D341Med (cell line): ENCODE measurements at places on chromosomes 5 and 9.

- DNase-seq: no peak
Measured at GRCh38 chr5:96091874-96092273, 130.2 kb upstream of the ELL2 start.

- no peak for DNase-seq
Measured at GRCh38 chr9:94867281-94867841, 140.9 kb downstream of the AOPEP start.

DNA sequence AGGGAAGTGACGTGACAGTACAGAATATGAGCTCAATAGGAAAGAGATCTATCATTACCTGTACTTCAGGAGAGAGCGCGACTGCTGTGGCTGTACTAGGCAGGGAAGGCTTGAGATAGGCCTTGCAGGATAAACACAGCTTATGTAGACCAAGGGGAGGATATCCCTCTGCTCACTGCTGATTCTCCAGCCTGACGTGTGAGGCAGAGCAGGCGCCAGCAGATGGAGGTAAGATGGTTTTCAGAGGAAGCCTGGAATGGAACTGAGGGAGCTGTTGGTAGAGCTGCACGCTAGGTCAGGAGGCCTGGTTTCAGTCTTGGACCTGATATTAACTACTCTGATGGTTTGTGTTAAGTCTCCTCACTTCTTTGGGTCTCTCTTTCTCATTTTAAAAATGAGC lies 291.4 kb downstream of the YTHDC2 start:
- no peak for DNase-seq

DNA sequence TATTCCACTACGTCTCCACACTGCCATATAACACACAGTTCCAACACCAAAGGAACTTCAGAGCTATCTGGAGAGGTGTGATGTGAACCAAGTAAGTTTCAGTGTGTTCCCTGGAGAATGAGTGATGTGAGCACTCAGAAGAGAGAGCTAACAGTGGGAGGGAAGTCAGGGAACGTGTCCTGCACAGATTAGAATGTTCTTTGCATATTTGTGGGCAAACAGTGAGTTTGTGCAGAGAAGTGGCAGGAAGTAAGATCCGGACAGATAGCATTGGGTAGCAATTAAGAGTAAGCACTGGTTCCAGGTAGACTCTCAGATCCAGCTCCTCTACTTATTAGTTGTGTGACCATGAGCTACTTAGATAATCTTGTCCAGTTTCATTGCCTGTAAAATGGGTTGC lies 206.4 kb downstream of the PDZD2 start:
- no peak for DNase-seq
